ENCODE measurements at places on chromosomes 11 and 22.

GRCh38 chr11:62958547-62959421 is 26.0 kb downstream of the SLC22A6 start:
- DNase-seq: no peak

DNA sequence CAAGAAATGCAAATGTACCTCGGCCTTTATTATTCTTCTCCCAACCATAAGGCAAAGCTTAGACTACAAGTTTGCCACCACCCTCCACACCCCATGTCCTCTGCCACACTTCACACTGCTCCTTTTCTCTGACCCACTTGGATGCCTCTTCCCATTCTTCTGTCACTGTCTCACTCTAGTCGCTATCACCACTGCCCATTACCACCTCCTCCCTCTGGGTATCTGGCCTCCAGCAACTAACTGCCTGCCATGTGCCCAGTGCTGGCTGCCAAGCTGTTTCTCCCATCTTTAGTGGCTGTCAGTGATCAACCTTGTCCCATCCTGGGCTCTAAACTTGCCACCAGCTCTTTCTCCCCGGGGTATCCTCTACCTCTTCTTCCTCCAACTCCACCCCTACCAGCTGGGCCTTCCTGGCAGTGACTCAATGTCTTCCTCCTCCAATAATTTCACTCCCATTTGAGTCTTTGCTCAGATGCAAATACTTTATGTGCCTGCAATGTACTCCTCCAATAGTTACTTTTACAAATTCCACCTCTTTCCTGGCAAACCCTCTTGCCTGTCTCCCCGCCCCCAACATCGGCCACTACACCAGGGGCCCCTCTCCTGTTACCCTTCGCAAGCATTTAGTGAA is 20.1 kb upstream of the KDM2A start:
- no peak for DNase-seq

- peak; percentile 58 for DNase-seq
Observed at GRCh38 chr22:37043828-37044538, 7.6 kb upstream of the KCTD17 start.

DNA sequence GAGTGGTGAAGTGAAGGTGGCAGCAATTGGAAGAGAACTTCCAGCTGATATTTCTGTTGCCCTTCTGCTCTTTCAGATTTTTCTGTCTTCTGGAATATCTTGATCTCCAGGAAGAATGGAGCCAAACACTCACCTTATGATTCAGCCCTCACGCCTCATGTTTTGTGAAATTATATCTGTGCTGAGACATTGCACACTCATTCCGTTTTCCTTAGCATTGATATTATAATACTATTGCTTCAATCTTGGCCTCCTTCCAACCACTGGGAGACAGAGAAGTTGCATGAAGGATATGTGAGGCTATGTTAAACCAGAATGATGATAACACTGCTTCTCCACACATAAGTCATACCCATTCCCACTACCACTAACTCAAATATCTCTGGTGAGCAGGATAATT is 177.9 kb downstream of the ETS1 start:
- DNase-seq: no peak

GRCh38 chr11:830295-831117 is 2.2 kb upstream of the CD151 start:
- peak; percentile 60 for DNase-seq

All from CD4-positive, alpha-beta T cell (primary cell).